ENCODE measurements at places on chromosomes 11 and 22.

- no peak for DNase-seq
These were observed 225.0 kb downstream of the BLID start for GRCh38 chr11:121890946-121891515.

DNA sequence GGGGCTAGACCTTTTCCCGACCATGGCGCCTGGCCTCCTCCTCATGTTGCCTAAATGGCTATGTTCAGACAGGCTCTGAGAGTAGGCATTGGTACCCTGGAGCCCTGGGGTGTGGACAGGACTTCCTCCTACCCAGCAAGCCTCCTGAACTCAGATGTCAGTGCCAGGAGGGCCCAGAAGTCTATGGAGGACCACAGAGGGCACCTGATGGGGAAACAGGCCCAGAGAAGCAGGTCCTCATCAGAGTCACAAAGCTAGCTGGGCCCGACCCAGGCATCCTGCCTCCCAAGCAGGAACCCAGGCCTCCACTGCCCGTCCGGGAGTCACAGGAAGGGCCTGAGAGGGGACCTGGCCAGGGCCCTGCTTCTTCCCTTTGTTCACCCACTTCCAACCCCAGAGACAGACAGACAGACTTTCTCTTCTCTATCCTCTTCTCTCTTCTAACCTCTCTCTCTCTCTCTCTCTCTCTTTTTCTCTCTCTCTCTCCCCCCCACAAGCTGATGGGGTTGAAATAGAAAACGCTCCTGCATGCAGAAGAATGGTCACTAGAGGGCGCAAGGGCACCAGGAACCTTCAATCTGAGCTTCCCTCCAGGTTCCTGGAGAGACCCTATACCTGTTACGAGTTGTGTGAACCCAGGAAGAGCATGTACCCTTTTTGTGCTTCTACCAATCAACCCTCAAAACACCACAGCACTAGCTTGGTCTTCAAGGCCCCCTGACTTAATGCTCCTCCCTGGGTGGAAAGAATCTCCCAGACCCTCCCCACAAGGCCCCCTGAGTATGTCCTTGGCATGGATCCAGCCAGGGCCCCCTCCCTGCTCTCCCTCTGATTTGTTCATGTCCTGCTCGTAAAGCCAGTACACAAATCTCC is 27.1 kb downstream of the ARAP1 start:
- peak; percentile 75 for DNase-seq

DNA sequence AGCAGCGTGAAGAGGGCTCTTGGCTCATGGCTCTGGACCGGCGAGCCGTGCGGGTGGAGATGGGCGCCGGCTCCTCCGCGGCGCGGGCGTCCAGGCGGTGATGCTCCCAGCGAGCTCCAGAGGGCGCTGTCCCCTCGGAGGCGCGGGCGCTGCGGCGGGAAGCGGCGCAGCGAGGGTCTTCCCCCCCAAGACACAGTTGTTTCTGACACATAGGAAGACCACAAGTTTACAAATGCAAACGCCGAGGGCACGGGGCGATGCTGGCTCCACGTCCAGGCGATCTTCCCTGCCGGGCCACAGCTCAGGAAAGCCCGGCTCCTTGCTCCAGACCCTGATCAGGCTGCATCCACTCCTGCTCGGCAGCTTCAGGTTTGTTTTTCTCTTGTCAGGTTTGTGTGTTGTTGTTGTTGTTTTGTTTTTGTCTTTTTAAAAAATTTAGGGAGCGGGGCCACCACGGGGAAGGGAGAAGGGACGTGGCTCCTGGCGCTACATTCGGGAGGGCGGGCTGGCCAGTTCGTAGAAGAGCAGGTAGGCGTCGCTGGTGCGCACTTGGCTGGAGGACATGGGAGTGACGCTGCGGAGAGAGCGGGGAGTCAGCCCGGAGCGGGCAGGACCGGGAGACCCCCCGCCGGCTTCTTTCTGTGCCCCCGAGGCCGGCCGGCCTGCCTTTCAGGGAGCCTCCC is 10.0 kb upstream of the MFRP start:
- DNase-seq, result peak; percentile 56

GRCh38 chr22:44159811-44160210 is 20.9 kb upstream of the PARVG start:
- DNase-seq, result no peak

GRCh38 chr11:71309181-71309580 is 56.8 kb upstream of the SHANK2 start:
- no peak for DNase-seq

DNA sequence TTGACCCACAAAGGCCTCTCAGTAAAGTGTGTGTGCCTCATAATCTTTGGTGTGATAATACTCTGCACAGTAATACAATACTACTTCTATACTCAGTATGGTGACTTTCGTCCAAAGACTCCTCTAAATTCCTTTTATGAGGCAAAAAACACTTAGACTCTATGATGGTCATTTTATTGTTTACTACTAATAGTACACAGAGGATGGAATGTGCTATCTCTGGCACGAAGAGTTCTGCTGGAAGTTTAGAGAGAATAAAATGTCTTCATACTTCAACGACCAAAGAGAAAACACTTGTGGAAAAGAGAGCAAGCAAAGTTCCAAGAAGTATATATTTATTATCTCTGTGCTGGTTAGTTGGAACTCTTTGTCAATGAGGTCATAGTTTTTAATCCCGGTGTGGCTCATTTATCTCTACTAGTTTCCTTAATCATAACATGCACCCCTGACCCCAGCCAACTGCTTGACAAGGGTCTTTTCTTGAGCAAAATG is 7.5 kb upstream of the CSTF3 start:
- DNase-seq, result no peak

DNA sequence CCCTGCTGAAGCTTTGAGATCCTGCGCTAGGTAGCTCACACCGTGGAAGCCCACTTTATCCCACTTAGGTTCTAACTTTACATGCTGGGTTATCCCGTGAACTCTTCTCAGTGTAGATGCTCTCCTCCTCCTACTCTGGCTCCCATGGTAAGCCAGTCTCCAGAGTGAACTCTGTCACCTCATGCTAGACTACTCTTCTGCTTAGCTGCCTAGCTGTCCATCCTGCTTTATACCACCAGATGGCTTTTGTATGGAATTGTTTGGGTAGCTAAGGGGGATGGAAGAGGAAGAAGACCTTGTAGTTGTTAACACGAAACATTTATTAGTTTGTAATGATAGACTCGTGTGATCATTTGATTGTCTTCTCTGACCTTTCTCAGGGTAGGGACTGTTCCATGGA is 46.8 kb downstream of the EMSY start:
- no peak for DNase-seq

- DNase-seq, result no peak
These were observed 49.8 kb upstream of the ANO1 start for GRCh38 chr11:70028147-70028855.

GRCh38 chr22:45805413-45805812 is 133.8 kb downstream of the ATXN10 start:
- no peak for DNase-seq

GRCh38 chr22:16922706-16923105 is 85.3 kb downstream of the GAB4 start:
- DNase-seq, result no peak

GRCh38 chr22:19943082-19944026 is 1.7 kb upstream of the TXNRD2 start:
- peak; percentile 65 for DNase-seq

GRCh38 chr11:12744826-12745502 is 70.7 kb downstream of the TEAD1 start:
- no peak for DNase-seq

DNA sequence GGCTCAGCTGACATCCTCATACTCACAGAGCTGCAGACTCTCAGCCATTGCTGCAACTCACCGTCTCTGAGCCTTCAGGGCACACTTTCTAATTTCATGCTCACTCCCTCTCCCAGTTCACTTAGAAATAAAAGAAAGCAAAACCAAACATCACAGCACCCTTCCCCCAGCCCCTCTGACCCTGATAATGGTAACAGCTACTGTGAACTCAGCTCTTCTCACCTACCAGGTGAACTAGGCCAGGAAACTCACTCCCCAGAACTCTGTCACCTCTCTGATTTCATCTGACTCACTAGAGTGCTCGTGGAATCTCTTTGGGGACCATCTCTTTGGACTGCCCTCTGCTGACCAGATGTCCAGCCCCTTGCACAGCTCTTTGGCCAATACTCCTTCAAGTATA is 14.5 kb upstream of the PARVA start:
- no peak for DNase-seq

DNA sequence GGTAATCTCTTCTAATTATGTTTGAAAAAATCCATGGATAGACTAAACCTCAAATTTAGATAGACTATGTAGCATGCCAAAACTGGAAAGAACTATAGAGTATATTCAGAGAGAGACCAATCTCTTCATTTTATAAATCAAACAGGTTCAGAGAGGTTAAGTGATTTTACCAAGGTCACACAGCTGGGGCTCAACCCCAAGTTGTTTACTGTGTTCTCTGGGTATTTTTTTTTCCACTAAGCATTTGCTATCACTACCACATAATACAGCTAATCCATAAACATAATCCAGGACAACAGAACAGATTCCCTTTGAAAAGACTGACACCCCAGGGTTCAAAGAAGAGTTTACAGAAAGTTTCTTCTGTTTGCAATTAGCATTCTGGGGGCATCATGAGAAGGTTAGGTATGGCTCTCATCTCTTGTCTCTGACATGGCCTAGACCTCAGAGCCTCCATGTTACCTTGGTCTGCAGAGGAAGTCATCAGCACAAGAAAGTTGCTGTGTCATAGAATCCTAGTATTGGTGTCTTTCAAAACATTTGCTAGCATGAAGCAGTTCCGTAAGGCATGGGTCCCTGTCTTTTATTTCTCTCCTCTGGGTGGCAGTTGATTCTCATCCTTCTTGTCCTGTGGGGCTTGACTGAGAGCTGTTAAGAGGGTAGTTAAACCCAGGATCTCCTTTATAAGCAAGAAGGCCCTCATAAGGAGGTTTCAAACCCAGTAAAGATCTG is 94.5 kb upstream of the HSD17B12 start:
- no peak for DNase-seq

DNA sequence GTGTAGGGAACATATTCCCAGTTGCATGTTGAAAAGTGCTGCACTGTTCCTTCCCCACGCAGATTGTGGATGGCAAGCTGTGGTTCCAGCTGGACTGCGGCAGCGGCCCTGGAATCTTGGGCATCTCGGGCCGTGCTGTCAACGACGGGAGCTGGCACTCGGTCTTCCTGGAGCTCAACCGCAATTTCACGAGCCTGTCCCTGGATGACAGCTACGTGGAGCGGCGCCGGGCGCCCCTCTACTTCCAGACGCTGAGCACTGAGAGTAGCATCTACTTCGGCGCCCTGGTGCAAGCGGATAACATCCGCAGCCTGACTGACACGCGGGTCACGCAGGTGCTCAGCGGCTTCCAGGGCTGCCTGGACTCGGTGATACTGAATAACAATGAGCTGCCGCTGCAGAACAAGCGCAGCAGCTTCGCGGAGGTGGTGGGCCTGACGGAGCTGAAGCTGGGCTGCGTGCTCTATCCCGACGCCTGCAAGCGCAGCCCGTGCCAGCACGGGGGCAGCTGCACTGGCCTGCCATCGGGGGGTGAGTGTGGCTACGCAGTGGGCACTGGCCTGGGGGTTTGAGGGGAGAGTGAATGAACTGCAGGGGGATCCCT is 102.7 kb upstream of the MTNR1B start:
- no peak for DNase-seq

DNA sequence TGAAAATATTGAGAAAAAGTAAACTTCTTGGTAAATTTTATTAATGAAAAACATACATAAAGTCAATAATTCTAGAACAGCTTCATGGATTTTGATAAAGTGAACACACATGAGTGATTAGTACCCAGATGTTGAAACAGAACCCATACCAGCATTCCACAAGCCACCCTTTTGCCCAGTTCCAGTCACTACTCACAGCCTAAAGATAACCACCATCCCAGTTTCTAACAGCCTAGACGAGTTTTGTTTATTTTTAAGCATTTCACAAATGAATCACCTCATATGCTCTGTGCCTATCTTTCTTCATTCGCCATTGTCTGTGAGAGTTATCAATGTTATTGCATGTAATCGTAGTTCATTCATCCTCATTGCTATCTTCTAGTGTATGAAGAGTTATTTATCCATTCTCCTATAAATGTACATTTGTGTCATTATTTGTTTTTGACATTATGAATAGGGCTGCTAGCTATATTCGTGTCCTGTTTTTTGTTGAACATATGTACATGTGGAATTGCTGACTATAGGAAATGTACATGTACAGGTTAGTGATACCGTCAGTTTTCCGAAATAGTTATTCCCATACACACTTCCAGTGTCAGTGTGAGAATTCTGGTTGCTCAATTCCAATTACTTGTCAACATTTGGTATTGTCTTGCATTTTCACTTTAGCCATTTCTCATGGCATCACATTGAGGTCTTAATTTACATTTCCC is 44.5 kb upstream of the TEAD1 start:
- DNase-seq, result no peak

- DNase-seq, result no peak
These were observed 240.6 kb upstream of the PDGFD start for GRCh38 chr11:104404231-104405175.

DNA sequence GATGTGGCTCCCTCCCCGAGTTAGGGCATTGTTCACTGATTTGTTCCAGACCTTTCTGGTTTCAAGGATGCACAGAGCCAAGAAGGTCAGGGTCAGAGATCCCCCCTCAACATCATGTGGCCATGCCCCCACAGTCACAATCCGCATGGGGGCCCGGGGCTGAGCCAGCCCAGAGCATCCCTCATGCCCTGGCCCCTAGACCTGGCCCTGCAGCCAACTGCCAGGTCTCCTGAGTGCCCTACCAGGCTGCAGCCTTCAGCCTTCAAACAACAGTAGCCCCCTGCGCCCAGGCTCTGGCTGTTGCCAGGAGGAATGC is 142.4 kb downstream of the CRYBB2 start:
- DNase-seq, result no peak

DNA sequence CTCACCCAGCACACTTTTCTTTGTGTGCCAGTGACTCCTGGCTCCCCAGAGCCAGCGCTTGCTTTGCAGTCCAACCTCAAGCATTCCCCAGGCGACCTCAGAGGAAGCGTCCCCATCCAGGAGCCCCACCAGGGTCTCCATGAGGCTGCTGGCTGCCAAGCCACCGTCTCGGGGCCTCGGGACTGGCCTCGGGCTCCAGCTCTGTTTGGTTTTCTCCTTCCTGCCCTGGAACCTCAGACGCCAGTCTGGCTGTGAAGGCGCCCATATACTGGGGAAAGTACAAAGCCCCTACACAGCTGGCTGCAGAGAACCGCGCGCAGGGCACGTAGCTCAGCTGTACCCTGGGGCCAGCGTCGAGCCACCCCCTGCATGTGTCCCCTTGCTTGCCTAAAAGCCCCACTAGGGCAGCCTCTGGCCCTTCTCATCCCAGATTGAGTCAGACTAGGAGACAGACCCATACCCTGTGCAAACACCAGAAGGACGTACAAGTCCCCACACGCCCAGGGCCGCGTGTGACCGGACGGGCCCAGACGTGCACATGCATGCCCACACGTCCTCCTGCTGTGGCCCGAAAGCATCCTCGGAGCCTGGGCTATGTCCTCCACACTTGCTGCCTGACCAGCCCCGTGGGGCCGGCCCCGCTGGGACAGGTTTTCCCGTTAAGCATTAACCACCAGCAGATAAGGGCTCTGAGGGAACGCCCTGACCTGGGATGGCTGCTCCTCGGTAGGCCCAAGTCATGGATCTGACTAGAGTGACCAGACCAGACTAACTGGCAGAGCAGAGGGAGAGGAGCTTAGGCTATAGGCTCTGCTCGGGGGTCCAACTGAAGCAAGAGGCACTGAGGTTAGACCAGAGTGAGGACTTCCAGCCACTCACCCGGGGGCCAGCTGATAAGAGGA is 4.2 kb upstream of the SYT8 start:
- peak; percentile 89 for DNase-seq
